ENCODE measurements at places on chromosomes 3 and 15. TPM values are rescaled to one million over a fixed set of nuclear protein-coding genes. Genes with fewer than 3 reads are reported as not detected.

IL20RB gene
- total RNA-seq = 0.56 TPM

LMCD1 gene
- 33.1 TPM for total RNA-seq

PP2D1 gene
- total RNA-seq = not detected

ARGFX gene
- total RNA-seq = not detected

GRCh38 chr3:74617776-74618175, 3.3 kb upstream of the CNTN3 start:
- no peak for DNase-seq

DNA sequence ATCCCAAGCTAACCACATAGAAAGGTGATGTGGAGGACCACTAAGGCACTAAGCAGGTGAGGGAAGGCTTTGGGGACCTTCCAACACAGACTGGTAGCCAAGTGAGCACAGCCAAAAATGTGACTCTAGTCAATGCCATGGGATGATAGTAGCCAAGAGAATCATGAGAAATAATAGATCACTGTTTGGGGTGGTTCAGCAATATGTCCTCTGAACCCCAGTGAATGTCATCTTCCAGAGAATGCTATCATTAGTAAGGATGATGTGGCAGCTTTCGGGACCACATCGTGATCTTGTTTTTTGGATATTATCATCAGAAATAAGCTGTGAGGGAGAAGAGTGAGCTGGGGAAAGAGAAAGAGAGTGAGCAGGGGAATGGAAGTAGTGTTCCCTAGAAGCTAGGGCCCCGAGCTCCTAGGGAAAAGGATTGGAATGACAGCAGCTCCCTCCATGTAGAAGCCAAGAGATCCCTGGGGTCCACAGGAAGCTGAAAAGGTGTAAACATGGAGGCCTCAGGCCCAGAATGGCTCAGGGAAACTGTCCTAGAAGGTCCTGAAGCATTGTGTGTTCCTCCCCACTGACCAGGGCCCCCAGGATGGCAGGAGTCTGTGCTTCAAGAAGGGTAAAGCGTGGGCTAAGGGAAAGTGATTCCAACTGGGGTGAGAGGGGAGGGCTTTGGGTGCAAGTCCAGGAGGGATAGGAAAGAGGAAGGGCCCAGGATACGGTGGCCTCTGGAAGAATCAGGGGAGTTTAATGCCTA, 56.6 kb upstream of the KLF13 start:
- DNase-seq = peak; percentile 36

DNA sequence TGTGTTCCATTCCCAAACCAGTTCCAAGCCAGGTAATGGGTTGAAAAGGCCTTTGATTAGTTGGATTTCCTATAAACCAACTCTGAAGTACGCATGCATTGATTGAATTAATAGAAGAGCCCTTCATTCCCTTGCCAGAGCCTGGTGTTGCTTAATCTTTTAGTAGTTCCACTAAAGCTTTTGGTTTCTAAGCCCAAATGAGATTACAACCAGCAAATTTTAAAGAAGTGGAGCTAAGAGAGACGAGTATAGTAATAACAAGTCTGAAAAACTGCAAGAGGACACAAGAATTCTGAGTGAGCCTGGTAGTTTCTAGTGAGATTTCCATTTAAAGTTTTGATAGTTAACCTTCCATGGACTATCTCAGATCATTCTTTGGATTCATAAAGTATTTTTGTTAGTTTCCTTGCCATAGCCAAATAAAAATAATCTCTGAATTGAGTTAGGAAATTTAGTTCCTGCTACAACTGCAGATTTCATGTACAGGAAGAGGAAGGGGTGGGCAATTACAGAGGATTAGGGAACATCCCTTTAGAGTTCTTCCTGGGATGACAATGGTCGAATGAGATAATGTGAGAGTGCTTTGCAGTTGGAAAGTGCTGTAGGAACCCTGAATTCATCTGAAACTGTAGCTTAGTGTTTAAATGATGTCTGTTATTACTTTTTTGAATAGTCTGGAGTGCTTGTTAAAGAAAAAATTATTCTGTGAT, 136.8 kb downstream of the FNDC3B start:
- DNase-seq = no peak

GRCh38 chr3:34248352-34248751, 449.9 kb downstream of the PDCD6IP start:
- DNase-seq = no peak

DNA sequence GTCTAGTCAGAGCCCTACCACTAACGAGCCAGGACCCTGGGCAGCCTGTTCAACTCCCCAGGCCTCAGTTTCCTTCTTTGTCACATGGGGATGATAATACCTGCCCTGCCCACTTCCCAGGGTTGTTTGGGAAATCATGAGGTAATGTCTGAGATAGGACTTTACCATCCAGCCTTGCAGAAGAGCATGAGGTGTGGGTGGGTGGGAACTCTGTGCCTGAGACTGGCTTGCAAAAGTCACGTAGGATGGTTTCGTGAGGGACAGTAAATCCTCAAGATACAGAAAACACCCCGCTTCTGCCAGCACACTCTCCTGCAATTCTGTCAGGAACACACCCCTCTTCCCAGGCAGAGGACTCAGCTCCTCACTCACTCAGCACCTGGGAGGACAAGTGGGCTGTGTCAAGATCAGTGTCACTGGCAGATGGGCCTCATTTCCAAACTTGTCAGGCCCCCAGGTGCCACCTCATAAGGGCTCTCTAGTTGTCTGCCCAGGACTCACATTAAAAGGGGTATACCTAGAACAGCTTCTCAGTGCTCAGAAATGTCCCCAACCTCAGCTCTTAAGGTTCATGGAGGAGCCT, 58.4 kb downstream of the DAPK2 start:
- DNase-seq = no peak

- DNase-seq = no peak
These were observed 8.1 kb downstream of the CTNNB1 start for GRCh38 chr3:41207355-41207754.

DNA sequence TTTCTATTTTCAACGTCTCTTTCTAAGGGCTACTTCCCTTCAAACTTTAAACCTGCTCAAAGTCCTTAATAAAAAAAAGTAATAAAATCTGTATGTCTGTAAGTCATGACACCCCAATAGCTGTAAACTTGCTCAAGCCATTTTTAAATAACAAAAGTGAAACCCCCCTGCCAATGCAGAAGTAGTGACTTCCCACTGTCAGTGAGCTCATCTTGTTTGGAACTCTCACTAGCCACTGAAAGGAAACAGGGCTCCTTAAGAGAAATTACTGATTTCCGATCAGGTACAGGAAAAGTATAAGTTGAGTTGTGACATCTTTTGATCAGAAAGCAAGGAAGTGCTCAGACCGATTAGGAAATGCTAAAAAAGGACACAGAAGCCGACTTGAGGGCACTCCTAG, 27.6 kb upstream of the GPR171 start:
- no peak for DNase-seq
